ENCODE measurements at places on chromosomes 11 and 22. TPM values are rescaled to one million over a fixed set of nuclear protein-coding genes. Genes with fewer than 3 reads are reported as not detected.

F2 gene
- not detected for total RNA-seq

HBE1 gene
- not detected for total RNA-seq

ZNF214 gene
- 3.3 TPM for total RNA-seq

VWA5A gene
- 46.2 TPM for total RNA-seq

CST6 gene
- not detected for total RNA-seq

OR5D13 gene
- total RNA-seq: not detected

NCF4 gene
- 5.4 TPM for total RNA-seq

B3GAT1 gene
- 0.35 TPM for total RNA-seq

LAYN gene
- total RNA-seq: 4.3 TPM

GRCh38 chr11:9759519-9760192 lies 95.8 kb downstream of the SWAP70 start:
- peak overlapping the region; percentile 79 for H3K4me3 ChIP-seq
- peaks cover 18% of the 10 kb centered on the region for H3K4me1 ChIP-seq
- no peaks in the 10 kb centered on the region for H3K27me3 ChIP-seq
- H3K36me3 ChIP-seq: no peaks in the 10 kb centered on the region

GRCh38 chr22:43851058-43851978 lies 11.0 kb downstream of the SULT4A1 start:
- H3K27me3 ChIP-seq: no peaks in the 10 kb centered on the region
- H3K36me3 ChIP-seq: no peaks in the 10 kb centered on the region
- no peak overlapping the region for H3K4me3 ChIP-seq
- DNase-seq: no peak
- H3K4me1 ChIP-seq: no peaks in the 10 kb centered on the region
- H3K27ac ChIP-seq: no peak overlapping the region

GRCh38 chr22:39723463-39723862 lies 152.9 kb downstream of the CACNA1I start:
- H3K27ac ChIP-seq: no peak overlapping the region
- H3K4me3 ChIP-seq: no peak overlapping the region
- no peaks in the 10 kb centered on the region for H3K36me3 ChIP-seq
- H3K4me1 ChIP-seq: no peaks in the 10 kb centered on the region
- DNase-seq: no peak

GRCh38 chr11:119417726-119418540 lies 5.0 kb downstream of the THY1 start:
- H3K36me3 ChIP-seq: no peaks in the 10 kb centered on the region
- H3K27ac ChIP-seq: no peak overlapping the region
- H3K4me3 ChIP-seq: no peak overlapping the region
- no peaks in the 10 kb centered on the region for H3K4me1 ChIP-seq
- no peak for DNase-seq

DNA sequence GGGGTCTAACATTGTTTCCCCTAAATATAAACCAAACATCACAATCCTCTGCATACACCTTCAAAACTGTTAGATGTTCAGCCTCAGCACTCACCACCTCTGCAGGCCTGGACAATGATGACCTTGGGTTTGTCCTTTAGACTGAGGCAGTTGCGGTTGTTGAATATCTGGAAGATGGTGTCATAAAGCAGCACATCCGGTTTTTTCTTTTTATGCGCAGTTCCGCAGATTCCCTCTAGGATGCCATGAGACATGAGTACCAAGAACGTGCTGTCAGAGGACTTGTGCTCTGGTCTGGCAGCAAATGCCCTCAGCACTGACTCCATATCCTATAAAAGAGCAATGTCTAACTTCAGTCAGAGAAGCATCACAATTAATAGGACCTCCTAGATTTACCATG lies 22.8 kb downstream of the CASP5 start:
- no peaks in the 10 kb centered on the region for H3K4me1 ChIP-seq
- no peak overlapping the region for H3K27ac ChIP-seq
- H3K4me3 ChIP-seq: no peak overlapping the region
- DNase-seq: no peak

GRCh38 chr11:64770120-64770519 lies 8.2 kb downstream of the SF1 start:
- no peak overlapping the region for H3K4me3 ChIP-seq
- DNase-seq: no peak
- H3K36me3 ChIP-seq: peaks cover 13% of the 10 kb centered on the region
- H3K27ac ChIP-seq: no peak overlapping the region
- H3K4me1 ChIP-seq: peaks cover 21% of the 10 kb centered on the region

GRCh38 chr11:11979488-11980117 lies 28.8 kb downstream of the DKK3 start:
- DNase-seq: no peak
- H3K4me3 ChIP-seq: no peak overlapping the region
- H3K36me3 ChIP-seq: no peaks in the 10 kb centered on the region
- peaks cover 41% of the 10 kb centered on the region for H3K4me1 ChIP-seq
- peak overlapping the region; percentile 66 for H3K27ac ChIP-seq

GRCh38 chr22:37244922-37245722 lies 1.1 kb upstream of the RAC2 start:
- H3K36me3 ChIP-seq: no peaks in the 10 kb centered on the region
- H3K27ac ChIP-seq: peak overlapping the region; percentile 72
- no peaks in the 10 kb centered on the region for H3K4me1 ChIP-seq
- DNase-seq: peak; percentile 88
- no peaks in the 10 kb centered on the region for H3K27me3 ChIP-seq

DNA sequence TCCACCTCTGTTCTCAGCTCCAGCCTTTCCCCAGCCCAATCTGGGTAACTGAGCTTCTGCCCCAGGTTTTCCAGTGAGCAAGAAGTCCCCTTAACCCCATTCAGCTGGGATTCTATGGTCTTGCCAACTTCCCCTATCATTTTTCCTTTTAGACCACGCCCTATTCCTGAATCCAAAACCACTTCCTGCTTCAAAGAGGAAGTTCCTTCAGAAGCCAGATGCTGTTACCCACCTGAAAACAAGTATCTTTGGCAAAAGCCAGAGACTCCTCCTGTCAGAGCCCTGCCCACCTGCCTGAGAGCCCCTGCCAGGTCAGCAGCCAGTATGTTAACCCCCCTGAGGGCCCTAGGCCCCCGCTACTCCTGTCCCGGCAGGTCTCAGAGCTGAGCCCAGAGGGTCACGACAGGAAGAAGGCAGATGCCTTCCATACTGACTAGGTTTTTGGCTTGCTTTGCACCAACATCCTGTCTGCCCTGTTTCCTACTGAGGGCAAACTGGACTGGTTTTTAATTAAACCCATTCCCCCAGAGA lies 20.3 kb upstream of the MICAL2 start:
- no peaks in the 10 kb centered on the region for H3K36me3 ChIP-seq
- H3K27ac ChIP-seq: peak overlapping the region; percentile 92
- H3K27me3 ChIP-seq: no peaks in the 10 kb centered on the region
- no peak overlapping the region for H3K4me3 ChIP-seq

DNA sequence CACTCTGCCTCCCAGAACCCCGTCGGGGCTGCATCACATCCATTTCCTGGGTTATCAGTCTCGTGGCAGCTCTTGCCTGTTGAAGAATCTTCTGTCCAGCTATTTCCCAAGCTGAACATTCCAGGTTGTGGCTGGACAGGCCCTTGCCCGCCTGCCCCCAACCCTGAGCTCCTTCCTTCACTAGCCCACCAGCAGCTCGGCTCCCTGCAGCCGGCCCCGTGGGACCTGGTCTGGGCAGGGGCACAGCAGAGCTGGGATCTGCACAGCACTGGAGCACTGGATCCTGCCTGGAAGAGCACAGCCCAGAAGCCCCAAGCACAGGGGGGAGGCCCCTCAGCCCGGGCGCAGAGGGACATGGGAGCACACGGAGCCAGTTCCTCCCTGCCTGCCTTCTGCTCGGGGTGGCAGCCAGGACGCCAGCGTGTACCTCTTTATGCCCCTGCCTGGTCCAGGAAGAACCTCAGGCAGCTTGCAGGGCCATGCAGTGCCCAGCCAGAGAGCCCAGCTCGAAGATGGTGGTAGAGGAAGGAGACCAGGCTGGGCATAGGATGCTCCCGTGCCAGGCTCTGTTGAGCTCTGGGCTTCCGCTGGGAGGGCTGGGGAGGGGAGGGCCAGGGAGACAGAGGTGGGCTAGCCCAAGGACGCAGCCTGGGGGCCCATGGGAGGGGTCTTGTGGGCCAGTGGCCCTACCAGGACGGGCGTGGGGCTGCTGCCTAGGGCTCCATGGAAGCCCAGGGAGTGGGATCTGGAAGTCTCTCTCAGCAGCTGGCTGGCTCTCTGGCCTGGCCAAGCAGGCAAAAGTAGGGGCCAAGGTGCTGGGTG lies 16.6 kb upstream of the GNB1L start:
- no peaks in the 10 kb centered on the region for H3K4me1 ChIP-seq
- no peaks in the 10 kb centered on the region for H3K36me3 ChIP-seq
- H3K4me3 ChIP-seq: no peak overlapping the region
- H3K27ac ChIP-seq: no peak overlapping the region

GRCh38 chr22:50361688-50362087 lies 18.6 kb downstream of the PPP6R2 start:
- no peak overlapping the region for H3K27ac ChIP-seq
- DNase-seq: no peak
- H3K36me3 ChIP-seq: peaks cover 21% of the 10 kb centered on the region
- no peaks in the 10 kb centered on the region for H3K27me3 ChIP-seq
- no peak overlapping the region for H3K4me3 ChIP-seq

DNA sequence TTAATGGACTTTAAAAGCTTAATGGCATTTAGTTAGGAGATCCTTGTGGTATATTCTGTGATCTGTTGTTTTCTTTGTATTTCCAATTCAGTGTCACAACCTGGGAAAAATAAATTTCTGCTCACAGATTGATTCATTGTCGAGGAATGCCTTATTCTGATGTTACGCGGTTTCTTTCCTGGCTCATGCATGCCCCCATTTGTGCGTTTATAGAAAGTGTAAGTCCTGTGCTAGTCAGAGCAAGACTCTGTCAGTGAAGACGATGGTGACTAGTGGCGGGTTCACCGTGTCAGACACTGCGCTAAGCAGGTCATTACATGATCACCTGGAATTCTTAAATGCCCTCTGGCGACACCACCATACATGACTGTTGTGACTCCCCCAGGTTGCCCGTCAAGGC lies 169.4 kb downstream of the TBC1D22A start:
- no peak overlapping the region for H3K4me3 ChIP-seq
- no peaks in the 10 kb centered on the region for H3K36me3 ChIP-seq
- no peaks in the 10 kb centered on the region for H3K4me1 ChIP-seq

GRCh38 chr22:47098554-47098953 lies 336.1 kb downstream of the TBC1D22A start:
- H3K27ac ChIP-seq: no peak overlapping the region
- H3K4me1 ChIP-seq: no peaks in the 10 kb centered on the region
- H3K27me3 ChIP-seq: no peaks in the 10 kb centered on the region
- no peak overlapping the region for H3K4me3 ChIP-seq

- no peaks in the 10 kb centered on the region for H3K27me3 ChIP-seq
- peak overlapping the region; percentile 42 for H3K27ac ChIP-seq
- peak overlapping the region; percentile 85 for H3K4me3 ChIP-seq
- H3K4me1 ChIP-seq: peaks cover 3% of the 10 kb centered on the region
- DNase-seq: peak; percentile 58
These were observed 635 bp upstream of the GRK3 start for GRCh38 chr22:25563761-25564319.

DNA sequence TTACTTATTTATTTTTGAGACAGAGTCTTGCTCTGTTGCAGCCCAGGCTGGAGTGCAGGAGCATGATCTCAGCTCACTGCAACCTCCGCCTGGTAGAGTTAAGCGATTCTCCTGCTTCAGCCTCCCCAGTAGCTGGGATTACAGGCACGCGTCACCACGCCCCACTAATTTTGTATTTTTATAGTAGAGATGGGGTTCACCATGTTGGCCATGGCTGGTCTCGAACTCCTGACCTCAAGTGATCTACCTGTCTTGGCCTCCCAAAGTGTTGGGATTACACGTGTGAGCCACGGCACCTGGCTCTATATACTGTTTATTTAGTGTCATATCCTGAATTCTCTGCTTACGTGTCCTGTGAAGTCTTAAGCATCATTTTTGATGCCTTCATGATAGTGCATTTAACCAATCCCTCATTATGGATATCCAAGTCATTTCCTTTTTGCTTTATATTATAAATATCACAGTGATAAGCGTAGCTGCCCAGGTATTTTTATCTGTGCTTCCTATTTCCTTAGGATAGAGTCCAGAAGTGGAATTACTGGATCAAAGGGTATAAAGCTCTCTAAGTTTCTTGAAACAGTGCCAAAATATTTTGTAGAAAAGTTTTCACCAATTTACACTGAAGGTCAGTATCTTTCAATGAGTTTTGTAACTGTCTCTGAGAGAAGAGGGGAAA lies 871 bp upstream of the SIDT2 start:
- peaks cover 14% of the 10 kb centered on the region for H3K36me3 ChIP-seq
- DNase-seq: no peak
- no peaks in the 10 kb centered on the region for H3K27me3 ChIP-seq
- H3K4me3 ChIP-seq: peak overlapping the region; percentile 99

DNA sequence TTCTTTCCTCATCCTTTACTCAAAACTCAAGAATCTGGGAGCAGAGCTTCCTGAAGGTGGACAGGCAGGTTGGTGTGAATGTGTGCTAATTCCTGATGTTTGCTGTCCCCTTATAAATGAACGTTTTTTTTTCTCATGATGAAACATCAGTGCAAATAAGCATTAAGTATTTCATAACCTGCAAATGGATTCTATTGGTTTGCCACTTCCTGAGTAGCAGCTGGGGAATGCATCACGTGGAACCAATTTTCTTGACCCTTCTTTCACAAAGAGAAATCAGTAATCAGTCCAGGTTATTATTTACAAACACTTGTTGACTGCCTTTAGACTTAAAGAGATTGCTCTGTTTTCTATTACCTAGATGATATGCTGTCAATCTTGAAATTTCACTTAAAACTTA lies 40.1 kb upstream of the SCN3B start:
- H3K27ac ChIP-seq: no peak overlapping the region
- H3K4me1 ChIP-seq: no peaks in the 10 kb centered on the region
- H3K4me3 ChIP-seq: no peak overlapping the region
- H3K27me3 ChIP-seq: no peaks in the 10 kb centered on the region
- no peaks in the 10 kb centered on the region for H3K36me3 ChIP-seq
- no peak for DNase-seq

DNA sequence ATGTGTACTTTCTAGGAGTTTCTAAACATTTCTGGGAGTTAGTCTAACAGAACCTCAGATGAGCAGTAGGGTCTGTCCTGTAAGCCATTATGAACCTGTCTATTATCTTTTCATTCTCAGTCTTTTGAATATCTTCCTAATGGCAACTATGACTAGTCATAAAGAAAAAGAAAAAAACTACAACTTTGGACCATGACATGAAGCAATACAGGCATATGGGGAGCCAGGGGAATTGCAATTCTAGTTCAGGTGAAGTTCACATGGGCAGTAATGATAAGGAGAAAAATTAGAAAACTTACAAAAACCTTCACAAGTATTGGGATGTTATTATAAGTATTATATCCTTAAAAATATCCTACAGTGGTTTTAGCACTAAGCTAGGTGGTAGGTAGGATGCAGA lies 649.0 kb upstream of the ANO5 start:
- H3K36me3 ChIP-seq: no peaks in the 10 kb centered on the region
- H3K4me3 ChIP-seq: no peak overlapping the region
- H3K27me3 ChIP-seq: no peaks in the 10 kb centered on the region
- no peak overlapping the region for H3K27ac ChIP-seq
- H3K4me1 ChIP-seq: no peaks in the 10 kb centered on the region
